HEK293T (cell line): ENCODE measurements at places on chromosomes 5 and 9.

- peak; percentile 84 for DNase-seq
Observed at GRCh38 chr9:134325813-134326723, at the start of gene RXRA. Gene RXRA, plus strand, starts transcription at chr9:134326455. Its CDS starts 177 bp downstream, at chr9:134326632.

DNA sequence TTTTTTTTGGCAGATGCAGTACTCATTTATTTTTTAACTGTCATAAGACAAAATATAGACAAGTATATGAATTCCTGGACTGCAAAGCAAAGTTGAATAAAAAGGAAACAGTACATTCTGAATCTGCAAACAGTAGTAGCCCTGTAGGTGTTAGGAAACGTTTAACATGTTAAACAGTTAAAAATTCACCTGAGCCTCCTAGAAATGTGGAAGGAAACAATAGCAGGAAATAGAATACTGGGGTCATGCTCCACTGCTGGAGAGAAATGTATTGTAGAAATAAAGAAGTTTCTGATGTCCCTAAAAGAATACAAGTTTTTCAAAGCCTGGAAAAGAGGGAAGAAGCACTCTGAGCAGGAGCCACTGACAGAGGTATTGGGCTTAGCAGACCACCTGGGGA is 866.0 kb downstream of the PTPRD start:
- DNase-seq: no peak

DNA sequence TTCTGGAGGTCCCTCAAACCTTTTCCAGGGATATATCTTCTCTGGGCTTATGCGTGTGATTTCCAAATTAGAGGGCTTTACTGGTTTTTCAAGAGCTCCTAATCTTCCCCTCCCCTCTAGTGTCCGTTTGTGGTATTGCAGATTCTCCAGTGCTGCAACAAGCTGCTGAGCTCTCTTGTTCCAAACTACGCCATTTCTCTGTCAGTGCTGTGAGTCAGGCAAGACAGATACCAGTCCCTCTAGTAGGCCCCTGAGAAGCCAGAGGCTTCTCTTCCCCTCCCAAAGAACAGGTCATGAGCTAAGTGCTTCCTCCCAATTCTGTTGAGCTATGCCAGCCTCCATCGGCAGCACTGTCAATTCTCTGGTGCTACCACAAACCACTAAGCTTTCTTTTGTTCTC is 149.5 kb downstream of the FANCC start:
- DNase-seq: peak; percentile 61

DNA sequence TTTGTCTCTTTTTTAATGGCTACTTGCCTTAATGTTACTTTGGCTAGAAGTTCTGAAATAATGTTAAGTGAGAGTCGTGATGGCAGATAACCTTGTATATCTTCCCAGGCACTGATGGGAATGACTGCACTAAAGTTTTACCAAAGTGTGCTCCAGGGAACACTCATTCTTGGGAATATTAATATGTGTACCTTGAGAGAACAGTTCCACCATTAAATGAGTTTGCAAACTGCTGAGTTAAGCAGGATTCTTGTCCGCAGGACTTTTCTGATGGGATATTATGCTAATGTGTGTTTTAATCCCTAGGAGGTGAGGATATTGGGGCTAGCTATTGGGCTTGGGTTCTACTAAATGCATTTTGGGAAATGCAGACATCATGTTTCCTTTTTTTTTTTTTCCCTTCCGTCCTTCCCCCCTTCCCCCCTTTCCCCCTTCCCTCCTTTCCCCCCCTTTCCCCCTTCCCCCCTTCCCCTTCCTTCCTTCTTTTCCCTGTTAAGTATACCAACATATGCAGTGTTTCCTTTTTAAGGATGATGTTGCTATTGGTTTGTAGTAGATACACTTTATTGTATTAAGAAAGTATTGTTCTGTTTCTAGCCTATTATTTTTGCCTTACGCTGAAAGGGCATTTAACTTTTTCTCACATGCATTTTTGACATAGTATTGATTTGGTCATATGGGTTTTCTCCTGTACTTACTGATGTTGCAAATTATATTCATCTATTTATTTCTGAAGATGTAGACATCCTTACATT is 15.5 kb downstream of the ZBTB34 start:
- DNase-seq: no peak

DNA sequence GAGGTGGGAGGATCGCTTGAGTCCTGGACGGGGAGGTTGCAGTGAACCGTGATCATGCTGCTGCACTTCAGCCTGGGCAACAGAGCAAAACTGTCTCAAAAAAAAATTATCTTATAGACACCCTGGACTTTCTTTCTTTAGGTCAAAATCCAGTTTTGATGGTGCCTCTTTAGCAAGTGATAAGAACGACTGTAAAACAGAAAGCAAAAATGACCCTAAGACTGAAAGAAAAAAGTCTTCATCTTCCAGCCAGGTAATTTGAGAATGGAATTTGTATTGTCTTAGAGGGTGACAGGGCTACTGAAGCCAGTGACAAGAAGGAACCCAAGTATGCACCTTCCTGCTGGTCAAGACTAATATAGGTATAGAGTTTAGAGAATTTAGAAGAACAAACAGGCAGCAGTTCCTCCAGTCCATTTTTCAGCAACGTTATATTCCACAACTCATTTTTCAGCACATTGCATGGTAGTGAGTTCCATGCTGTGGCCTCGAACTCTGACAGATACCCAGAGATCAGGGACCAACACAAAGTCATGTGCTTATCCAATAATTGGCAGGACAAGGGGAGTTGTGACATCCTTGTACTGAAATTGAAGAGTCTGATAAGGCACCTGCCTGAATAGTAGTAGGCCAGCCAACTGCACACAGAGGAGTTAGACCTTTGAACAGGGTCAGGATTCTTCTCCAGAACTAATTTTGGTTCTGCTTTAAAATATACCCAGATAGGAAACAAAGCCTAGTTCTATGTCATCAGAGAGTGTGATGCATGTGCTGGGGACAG is 46.5 kb downstream of the GRAMD2B start:
- DNase-seq: no peak

DNA sequence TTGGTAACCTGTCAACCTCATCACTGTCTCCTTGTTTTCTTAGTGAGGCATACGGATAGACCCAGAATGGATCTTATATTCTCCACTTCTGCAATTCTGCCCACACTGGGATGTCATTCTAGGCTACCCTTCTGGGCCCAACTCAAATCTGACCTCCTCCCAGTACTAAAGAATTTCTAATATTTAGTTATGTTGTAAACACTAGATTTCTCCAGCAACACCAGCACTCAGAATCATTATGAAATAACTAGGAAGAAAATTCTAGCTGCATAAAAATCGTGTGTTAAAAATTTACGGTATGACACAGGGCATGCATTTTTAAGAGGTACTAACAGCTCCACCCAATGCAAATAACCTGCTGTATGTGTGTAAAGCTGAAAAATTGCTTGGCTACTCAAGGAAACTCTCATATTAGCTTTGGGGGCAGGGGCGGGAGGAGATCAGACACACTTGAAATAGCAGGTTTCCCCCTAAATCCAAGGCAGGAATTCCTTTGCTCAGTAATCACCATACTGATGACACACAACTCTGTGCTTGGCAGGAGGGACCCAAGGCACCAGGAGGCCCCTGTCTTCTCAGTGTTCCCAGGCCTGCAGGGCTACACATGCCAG is 27.3 kb downstream of the MACROH2A1 start:
- DNase-seq: no peak

DNA sequence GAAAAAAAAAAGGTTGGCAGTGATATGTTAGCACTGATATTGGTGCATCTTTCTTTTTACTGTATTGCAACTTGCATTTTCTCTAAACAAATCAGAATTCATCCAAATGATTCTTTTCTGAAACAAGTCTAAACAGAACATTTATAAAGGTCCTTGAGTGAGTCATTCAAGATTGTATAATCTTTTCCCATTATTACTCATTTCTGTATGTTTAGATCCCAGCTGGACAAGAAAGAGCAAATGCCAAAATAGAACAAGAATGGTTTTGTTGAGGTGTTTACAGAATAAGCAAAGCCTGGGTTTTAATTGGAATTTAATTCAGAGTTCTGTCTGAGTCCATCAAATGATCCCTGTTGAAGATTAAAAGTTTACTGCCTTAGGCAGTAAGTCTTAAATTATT is 112.3 kb downstream of the VCAN start:
- DNase-seq: no peak

GRCh38 chr9:111969061-111969460 is 72.4 kb downstream of the UGCG start:
- no peak for DNase-seq

GRCh38 chr9:108104991-108105390 is 615.4 kb upstream of the KLF4 start:
- DNase-seq: no peak

DNA sequence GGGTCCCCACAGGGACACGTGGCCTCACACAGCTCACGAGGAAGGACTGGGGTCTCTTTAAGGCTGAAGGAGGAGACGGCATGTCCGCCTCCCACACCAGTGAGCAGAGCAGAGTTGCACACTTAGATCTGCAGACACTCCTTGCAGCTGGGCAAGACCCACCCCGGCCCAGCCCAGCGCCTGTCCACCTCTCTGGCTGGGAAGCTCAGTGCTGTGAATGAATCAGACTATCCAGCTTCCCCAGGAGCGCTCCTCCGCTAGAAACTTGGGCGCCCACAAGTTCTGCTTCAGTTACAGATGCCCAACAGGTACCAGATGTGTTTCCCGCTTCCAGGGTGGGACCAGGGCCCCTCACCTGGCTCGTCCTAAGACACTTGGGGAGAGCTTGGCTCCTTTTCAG is 78.9 kb downstream of the NSUN2 start:
- DNase-seq: no peak

- DNase-seq: peak; percentile 16
Observed at GRCh38 chr5:14463629-14464028, 118.0 kb upstream of the OTULINL start.

GRCh38 chr5:172451771-172452197 is 2.5 kb downstream of the SH3PXD2B start:
- no peak for DNase-seq

GRCh38 chr9:114591849-114592248 is 4.3 kb downstream of the ATP6V1G1 start:
- DNase-seq: no peak

- no peak for DNase-seq
Observed at GRCh38 chr5:88487066-88487465, 218.4 kb upstream of the TMEM161B start.

- DNase-seq: no peak
Observed at GRCh38 chr5:173775261-173776197, 112.6 kb upstream of the CPEB4 start.

- DNase-seq: no peak
Observed at GRCh38 chr9:93093877-93094657, 1.9 kb upstream of the CARD19 start.

DNA sequence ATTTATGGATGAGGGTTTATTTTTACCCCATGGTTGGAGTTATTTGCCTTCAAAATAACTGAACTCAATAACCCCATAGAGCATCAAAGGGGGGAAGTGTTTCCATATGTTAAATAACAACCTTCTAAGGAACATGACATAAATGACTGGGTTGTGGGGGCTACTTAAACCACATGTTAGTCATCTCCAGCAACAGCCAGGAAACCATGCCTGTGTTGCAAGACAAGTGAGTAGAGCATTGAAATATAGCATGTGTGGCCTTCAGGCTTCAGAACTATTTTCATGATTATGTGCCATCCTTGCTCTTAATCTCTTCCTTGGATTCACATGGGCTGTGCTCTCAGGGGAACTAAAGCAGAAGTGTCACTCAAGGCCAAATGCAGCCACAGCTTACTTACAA is 431.2 kb downstream of the AGTPBP1 start:
- DNase-seq: no peak

- DNase-seq: no peak
Observed at GRCh38 chr5:135710045-135710675, 124.3 kb upstream of the SLC25A48 start.
